Astrocyte of the hippocampus (primary cell): ENCODE measurements at places on chromosomes 16 and 17.
A peak's percentile ranks its signal among the peaks of the same experiment; 100 is the strongest.

- peak; percentile 29 for DNase-seq
Observed at GRCh38 chr17:15947271-15947670, 2.3 kb downstream of the ADORA2B start.

GRCh38 chr16:87580855-87581261, 21.4 kb upstream of the JPH3 start:
- DNase-seq, result peak; percentile 62

DNA sequence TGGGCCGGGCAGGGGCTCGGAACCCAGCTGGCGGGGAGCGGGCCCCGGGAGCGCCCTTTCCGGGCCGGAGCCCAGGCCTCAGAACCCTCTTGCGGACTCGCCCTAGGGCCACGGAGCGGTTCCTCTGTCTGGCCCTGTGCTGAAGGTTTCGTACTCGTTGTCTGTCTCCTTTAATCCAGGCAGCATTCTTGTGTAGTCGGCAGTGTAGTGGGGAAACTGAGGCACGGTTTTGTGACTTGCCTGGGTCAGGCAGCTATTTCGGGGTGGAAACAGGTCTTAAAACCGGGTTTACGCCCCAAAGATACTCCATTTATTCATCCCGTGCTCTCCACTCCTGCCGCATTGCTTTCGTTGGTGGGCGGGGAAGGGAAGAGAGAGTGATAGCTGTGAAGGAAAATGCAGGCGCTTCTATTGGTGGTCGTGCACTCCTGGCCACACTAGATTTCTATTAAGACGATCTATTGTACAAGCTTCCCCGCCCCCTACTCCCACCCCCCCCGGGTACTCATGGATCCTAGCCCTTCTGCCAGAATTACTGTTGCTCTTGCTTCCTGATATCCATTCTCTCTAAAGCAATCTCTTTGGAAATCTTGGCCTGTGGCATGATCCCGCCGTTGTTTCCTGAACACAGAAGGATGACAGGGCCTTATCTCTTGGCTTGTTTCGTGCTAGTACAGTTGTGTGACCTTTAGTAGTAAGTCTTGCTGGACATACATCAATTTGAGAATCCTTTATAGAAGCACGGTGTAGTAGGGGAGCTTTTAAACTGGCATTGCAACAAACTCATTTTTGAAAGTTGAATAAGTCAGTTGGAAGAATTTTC, 751 bp downstream of the DCAF7 start:
- DNase-seq, result peak; percentile 60

DNA sequence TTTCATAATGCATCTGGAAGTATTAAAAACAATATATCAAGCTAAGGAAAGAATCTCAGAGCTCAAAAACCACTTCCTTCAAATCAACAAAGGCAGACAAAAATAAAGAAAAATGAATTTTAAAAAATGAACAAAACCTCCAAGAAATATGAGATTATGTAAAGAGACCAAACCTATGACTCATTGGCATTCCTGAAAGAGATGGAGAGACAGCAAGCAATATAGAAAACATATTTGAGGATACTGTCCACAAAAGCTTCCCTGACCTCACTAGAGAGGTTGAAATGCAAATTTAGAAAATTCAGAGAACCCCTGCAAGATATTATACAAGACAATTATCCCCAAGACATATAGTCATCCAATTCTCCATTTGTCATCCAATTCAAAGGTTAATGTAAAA, 311.3 kb upstream of the SOX9 start:
- DNase-seq, result no peak

GRCh38 chr17:18950944-18951905, 740 bp upstream of the SLC5A10 start:
- DNase-seq, result no peak

DNA sequence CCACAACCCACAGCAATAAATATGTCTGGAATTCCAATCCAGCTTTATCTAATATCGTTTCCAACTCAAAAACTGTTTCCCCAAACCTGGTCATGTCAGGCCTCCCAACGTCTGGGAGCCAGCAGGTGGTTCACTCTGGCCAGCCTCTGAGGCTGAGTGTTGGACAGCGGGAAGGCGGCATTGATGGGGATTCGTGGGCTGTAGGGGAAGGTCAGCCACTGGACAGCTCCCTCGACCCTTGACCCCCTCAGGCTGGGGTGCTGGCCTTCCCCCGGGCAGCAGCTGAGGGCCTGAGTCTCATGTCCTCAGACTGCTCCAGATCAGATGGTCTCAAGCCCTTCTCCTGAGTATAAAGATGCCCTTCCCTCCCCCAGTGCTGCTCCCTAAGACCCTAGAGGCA, 50.2 kb downstream of the SDK2 start:
- no peak for DNase-seq

DNA sequence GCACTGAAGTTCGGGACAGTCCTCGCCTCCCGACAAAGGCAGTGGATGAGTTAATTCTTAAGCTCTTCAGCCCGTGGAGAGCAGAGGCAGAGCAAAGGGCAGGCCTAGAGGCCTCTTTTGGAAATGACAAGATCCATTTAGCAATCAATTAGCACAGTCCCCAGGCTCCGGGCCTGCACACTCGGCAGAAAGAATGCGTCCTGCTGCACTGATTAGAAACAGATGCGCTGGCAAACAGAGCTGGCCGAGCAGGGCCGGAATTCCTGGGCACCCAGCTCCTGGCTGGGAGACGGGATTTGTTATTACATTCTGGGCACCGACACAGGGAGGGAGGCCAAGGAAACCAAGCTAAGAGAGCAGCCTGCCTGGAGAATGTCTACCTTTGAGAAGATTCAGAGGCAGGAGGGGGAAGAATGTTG, 162.9 kb downstream of the COPRS start:
- DNase-seq, result peak; percentile 94

DNA sequence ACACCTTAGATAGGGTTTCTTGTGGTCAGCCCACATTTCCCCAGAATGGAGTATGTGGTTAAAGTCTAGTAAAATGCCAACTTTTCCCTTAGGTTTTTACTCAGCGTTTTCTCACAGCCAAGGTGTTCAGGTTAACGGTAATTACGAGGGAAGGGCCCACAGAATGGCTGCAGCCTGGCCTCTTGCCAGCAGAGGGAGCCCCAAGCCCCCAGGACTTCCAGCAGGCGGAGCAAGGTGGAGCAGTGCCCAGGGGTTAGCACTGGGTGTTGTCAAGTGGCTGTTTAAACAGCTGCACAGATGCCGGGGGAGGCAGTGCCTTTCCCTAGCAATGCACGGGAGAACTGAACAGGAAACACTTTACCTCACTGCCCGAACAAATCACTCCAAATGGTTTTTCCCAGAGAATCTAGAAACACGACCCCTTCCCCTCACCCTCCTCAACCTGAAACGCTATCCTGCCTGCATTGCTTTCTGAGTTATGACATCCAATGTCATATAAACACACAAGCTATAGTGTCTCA, 6.6 kb downstream of the PHB1 start:
- peak; percentile 76 for DNase-seq

DNA sequence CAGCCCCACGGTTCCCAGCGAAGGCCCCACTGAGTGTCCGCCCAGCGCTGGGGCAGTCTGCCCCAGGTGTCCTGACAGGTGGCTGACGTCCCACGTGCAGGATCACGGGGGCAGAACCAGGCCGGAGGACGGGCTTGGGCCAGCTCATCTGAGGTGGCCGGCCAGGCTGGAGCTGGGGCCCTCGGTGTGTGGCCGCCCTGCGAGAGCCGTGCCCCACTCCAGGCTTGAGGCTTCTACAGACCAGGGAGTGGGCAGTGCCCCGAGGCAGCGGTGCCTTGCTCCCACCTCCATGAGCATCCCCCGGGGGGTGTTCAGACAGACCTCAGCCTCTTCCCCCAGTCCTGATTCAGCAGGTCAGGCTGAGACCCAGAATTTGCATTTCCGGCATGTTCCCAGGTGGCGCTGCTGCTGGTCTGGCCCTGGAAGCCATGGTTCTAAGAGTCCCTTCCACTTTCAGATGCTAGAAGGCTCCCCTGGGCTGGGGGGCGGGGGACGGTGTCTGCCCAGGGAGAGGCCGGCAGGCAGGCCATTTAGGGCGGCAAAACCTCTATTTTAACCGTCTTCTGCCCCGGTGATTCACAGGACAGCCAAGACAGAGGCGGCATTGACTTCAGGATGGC, 35.4 kb upstream of the PABPN1L start:
- no peak for DNase-seq

DNA sequence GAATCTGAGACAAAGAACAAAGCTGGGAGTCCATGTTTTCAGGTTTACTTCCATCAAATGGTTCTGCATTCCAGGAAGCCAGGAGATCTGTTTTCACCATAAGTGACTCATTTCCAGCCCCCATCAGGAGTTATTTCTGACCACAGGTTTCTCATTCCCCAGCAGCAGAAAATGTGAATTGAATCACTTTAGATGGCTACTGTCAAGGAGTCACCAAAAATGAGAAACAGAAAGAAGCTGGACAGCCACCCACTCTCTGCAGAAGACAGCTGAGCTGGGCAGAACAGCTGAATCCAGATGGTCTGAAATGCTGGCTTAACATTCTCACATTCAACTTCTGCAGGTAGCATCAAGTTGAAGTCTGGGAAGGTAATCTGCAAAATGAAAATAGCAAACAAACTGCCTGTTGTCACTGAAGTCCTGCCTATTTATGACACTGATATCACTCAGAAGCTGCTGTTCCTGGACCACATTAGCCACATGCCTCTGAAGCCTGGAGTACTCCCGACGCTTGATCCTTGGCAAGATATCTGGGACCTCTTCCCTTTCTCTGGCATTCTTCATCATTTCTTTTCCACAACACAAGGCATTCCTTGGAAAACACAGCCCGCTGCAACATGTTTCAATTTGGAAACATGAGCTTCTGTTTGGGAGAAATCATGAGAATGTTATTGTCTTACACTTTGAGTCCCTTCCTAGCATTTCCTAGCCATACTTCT, 15.3 kb downstream of the CCL11 start:
- peak; percentile 84 for DNase-seq

GRCh38 chr17:72498364-72499210, 377.8 kb downstream of the SOX9 start:
- DNase-seq, result no peak
